ENCODE measurements at places on chromosomes 3 and 15. TPM values are rescaled to one million over a fixed set of nuclear protein-coding genes. Genes with fewer than 3 reads are reported as not detected.

Gene PLXND1
- total RNA-seq: 74.1 TPM

Gene CGNL1
- total RNA-seq: 0.49 TPM

Gene CAMKV
- not detected for total RNA-seq

Gene ZBED2
- total RNA-seq: 7.1 TPM

Gene NAALADL2
- 11.7 TPM for total RNA-seq

Gene C3orf49
- not detected for total RNA-seq

Gene PLOD2
- total RNA-seq: 120 TPM
